ENCODE measurements at places on chromosomes 7 and 10.

- DNase-seq, result no peak
Measured at GRCh38 chr7:5693529-5693928, 87.9 kb downstream of the RNF216 start.

GRCh38 chr7:101588131-101588935 is 40.8 kb downstream of the MYL10 start:
- no peak for DNase-seq

- DNase-seq, result no peak
Measured at GRCh38 chr7:157465891-157466866, 129.4 kb downstream of the DNAJB6 start.

DNA sequence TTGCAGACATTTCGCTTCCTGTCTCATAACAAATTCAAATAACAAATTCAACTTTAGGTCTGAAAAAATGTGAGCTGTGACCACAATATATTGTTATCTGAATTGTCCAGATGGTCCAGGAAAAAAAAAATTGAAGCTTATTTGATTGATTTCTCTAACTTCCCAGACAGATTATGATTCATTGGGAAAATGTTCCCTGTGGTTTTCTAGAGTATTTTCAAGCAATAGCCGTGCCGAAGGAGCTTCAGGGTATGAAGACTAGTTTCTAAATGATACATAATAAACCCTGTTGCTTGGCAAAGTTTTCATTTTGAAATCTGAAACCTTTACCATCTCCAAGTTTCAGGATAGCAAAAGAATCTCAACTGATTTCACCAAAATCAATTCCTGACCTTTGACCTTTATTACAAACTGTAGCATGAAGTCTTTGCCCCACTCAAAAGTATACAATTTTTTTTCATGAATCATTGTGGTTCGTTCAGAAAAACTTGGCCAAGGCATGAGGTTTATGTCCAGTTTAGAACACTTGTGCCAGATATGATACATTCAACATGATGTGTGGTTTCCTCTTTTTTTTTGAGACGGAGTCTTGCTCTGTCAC is 109.9 kb downstream of the JCAD start:
- no peak for DNase-seq

DNA sequence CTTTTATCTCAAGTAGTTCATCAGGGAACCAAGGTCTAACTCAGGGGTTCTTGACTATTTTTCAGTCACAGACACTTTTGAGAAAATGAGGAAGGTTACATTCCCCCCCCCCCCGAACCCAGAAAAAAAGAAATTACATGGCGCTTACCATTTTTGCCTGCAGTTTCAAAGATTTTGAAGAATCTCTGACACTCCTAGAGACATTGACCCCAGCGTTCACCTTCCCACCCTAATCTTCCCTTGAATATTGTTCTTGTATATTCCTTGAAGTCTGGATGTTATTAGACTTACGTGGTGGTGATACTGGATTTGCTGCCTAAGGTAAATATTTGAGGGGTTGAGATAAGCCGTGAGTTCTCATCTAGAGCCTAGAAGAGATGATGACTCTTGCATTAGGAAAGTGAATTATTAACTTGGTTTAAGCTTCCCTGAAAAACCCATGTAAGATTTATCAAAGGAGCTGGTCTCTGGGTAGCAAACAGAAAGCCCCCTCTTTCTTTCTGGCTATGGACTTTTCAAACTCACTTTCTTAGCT is 245.7 kb upstream of the FOXK1 start:
- DNase-seq, result no peak

DNA sequence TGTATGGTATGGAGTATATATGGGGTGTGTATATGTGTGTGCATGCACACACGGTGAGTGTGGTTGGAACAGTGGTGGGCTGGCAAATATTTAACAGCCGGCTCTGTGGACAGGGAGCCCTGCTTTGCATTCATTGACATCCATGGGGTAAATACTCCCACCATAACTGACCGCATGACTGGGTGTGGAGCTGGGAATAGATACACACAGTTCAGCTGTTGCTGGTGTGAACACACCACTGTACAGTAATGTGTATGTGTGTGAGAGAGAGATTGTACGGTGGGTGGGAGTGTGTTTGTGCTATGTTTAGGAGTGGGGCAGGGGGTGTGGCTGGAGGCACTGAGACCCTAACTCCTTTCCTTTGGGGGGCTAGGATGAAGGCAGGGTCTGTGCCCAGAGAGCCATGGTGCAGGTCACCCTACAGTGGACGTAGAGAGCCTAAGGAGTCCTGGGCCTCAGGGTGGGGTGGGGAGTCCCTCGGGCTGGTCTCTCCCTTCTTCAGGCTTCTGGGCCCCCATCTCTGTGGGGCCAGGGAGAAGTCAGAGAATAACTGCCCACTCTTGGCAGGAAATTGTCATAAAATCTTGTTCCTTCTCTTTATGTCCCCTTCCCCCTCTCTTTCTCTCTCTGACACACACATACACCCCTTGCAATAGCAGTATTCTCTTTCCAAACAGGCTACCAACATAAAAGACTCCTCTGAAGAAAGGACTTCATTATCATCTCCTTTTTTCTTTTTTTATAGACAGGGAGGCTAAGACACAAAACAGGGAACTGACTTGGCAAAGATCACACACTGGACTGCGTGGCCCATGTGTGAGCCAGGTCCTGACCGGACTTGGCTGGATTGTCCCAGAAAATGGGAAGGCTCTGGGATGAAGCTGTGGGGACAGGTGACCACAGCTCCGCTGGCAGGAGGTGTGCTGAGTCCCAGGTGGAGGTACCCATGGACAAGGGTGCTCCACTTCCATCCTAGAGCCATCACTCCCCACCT is 3.2 kb downstream of the SFRP5 start:
- no peak for DNase-seq
